Ammon's horn (tissue), 1 donor: ENCODE measurements at places on chromosomes 3 and 15.

GRCh38 chr3:31142139-31142538, 247.7 kb upstream of the GADL1 start:
- DNase-seq, result no peak

- DNase-seq, result no peak
These were observed 2.0 kb downstream of the B2M start for GRCh38 chr15:44713006-44713966.

- DNase-seq, result peak; percentile 19
These were observed 123.9 kb downstream of the FOXB1 start for GRCh38 chr15:60128000-60128376.

DNA sequence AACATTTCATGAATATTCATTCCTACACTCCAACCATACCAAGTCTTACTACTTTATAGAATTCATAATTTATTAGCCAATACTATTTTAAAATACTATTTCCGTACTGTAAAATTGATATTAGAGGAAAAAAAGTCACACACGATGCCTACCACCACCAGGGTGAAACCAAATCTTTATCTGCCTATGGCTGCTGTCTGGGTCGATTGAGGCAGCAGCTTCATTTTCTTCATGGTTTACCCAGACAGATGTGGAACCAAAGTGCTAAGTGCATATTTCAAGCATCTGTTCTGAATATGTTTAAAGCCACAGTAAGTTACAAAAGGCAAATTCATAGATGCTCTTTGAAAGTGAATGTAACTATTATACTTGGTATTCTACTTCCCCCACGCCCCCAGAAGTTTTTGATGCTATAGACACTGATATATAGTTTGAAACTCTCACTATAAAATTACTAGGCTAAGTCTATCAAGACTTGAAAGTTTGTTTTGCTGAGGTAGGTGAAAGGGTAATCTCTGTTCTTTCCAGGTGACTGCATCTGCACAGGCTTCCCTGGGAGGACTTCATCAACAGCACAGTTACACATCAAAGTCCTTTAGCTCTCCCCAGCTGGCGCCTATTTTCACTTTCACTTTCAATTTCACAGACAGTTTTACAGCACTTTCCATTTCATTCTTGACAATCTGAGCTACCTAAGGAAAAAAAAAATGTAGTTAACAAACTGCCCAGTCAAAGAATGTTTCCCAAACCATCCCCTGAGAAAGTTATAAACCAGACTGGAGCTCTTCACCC, 113.9 kb downstream of the POLQ start:
- peak; percentile 4 for DNase-seq

DNA sequence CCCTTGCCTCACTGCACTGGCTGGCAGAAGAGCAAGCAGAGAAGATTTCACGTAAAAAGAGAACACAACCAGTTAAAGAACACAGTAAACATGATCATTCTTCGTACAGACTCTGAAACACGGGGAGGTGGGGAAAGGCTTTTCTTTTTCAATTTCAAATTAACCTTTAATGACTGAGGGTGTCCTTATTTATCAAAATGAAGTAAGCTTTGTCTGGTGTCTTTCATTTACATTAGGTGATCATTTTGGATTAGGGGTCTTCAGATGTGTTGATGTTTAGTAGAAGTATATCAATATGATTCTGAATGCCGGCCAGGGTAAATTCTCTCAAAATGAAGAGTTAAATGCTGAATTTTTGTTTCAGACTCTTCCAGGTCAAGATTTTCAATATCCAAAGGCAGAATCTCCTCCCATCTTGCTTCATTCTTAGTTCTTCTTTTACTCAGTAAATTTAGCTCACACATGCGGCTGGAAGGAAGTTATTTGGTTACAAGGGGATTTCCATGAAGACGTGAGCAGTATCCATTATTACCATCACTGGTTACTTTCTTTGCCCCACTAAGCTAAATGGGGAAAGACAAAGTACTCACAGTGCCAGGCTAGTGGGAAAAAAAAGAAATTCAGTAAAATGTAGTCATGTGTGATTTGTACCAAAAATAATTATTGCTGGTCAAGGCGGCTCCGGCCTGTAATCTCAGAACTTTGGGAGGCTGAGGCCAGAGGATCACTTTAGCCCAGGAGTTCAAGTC, 272.2 kb upstream of the NR2F2 start:
- peak; percentile 18 for DNase-seq

GRCh38 chr3:53023072-53023823, 22.6 kb downstream of the SFMBT1 start:
- peak; percentile 40 for DNase-seq

GRCh38 chr3:153026026-153026425, 136.0 kb upstream of the RAP2B start:
- DNase-seq, result peak; percentile 47

GRCh38 chr3:54713455-54713854, 214.4 kb downstream of the LRTM1 start:
- DNase-seq, result no peak

GRCh38 chr3:59788133-59788532, 738.3 kb upstream of the CFAP20DC start:
- no peak for DNase-seq

DNA sequence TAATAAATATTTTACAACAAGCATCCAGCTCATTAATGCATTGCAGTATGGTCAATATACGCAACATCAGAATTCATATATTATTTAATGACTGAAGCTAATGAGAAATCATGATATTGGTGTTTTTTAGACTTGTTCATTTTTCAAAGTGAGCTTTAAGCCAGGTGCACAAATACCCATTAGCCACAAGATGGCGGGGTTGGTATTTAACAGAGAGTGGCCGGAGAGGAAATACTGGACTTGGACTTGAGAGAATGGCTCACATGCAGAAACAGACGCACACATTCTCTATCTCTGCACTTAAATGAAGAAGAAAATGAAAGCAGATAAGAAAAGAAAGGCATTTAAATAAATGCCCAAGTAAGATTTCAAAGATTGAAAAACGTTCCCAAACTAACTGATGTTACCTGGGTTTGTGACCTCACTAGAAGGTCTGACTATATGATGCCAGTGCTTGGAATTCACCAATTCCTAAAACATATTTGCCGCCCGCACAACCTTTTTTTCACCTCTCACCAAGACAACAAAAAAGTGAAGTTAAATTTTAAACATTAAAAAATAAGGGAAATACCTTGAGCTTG, 21.2 kb upstream of the CRBN start:
- DNase-seq, result peak; percentile 81

- DNase-seq, result no peak
These were observed 595.4 kb downstream of the CADM2 start for GRCh38 chr3:85554153-85554552.

DNA sequence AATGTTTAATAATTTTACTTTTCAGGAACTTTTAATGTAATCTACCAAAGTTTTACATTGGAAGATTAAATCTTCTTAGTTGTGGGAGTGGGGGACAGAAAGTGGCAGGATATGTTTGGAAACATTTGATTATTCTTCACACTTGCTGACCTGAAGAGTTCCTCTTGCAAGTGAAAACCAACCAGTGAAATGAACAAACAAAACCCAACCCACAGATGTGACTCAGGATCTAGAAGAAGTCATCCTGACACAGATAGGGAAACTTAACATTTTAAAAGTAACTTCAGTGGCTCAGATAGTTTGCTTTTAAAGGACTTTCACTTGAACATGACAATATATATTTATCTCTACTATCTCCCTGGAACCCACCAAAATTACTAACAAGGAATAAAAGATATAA, 55.4 kb downstream of the ASTE1 start:
- no peak for DNase-seq

- DNase-seq, result no peak
These were observed 66.0 kb downstream of the C3orf20 start for GRCh38 chr3:14740983-14741382.

GRCh38 chr3:126201168-126201567, 20.8 kb upstream of the ALDH1L1 start:
- no peak for DNase-seq

- peak; percentile 24 for DNase-seq
These were observed 271.6 kb downstream of the CHL1 start for GRCh38 chr3:468172-468571.

- no peak for DNase-seq
These were observed 2.7 kb downstream of the PRKCD start for GRCh38 chr3:53163444-53164387.

GRCh38 chr3:111482574-111482973, 59.4 kb upstream of the CD96 start:
- no peak for DNase-seq

- no peak for DNase-seq
These were observed 277.4 kb downstream of the PLCL2 start for GRCh38 chr3:17162116-17162515.

- peak; percentile 94 for DNase-seq
These were observed at the start of gene TMOD3 for GRCh38 chr15:51829376-51830275. TSS of gene TMOD3 (plus strand) at chr15:51829653. CDS start at chr15:51862885, 33,232 bp downstream.

DNA sequence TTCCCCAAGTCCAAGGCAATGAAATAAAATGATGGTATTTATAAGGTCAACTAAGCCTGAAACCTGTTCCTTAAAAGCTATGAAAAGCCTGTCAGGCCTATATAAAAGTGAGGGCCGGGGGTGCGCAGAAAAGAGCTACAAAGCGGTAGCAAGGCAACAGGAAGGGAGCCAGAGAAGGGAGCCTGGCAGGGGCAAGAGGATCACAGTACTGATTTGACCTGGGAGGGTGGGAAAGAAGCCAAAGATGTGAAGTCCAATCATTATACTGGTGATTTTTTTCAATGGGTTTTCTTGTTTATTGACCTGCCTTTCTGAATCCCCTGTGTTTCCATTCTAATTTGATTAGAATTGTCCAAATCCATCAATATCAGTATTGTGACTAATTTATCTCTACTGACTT, 64.3 kb upstream of the STT3B start:
- DNase-seq, result no peak

GRCh38 chr3:114223143-114223542, 14.2 kb downstream of the ZNF80 start:
- no peak for DNase-seq

DNA sequence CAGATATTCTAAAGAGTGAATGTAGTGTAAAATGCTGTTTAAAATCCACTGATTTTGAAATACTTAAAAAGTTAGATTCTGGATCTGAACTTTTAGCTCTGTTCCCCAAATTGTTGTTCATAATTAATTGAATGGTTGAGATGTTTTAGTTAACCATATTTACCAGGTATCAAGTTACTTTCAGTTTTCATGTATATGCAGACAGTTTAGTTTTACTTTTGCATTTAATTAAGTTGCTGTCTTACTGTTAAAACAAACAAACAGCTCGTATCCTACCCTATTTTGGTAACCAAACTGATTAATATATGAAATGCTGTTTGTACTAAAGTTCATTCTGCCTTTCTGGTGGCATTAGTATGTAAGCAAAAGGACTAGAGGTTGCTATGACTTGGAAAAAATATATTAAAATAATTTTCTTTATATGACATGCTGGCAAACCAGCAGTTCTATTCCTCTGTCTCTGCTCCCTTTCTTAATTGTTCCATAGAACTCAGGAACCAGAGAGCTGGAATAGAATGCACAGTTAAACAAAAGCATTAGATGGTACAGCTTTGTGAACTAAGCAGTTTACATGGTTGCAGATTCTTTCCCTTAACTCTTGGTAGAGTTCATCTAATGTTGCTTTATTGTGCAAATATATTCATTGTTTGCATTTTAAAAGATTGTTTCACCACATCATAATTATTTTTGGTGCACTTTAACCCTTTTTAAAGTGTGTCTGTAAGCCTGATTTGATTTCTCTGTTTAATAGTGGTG, 39.5 kb upstream of the SCAANT1 start:
- no peak for DNase-seq

DNA sequence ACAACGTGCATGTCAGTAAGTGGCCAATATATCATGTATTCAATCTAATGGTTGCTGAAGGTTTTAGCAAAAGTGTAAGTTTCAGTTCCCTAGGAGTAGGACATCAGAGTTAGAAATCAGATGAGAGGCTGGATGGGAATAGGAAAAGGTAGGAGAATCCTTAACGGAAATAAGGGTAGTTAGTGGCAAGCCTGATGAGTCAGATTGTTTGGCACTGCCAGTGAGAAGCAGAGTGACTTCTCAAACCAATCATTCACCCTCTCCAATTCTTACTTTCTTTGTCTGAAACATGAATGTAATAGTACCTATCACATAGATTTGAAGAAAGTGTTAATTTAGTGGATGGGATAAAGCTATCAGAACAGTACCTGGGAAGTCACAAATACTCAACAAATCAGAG, 894.0 kb downstream of the NTRK3 start:
- DNase-seq, result no peak

DNA sequence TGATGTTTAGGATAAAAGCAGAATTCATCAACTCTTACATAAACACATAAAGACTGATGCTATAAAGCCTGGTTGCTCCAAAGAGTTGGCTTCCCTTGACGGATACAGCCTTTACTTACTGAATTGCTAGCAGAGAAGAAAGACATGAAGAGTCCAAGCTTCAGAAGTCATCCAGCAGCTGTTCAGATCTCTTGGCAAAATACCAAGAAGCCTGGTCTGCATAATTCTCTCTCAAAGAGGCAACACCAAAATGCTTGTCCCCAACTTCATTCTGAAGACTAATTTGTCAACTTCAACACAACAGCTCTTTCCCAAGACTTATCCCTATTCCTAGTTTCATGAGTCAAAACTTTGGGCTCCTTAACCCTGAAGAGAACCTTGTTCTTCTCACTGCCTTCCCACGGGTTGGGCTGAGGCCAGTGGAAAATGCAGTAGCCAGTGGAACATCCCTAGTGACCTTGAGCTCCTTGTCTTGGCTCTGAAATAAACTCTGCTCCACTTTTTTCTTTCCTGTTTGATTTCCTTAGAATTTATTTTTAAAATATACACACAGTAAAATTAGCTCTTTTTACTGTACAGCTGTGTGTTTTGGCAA, 119.2 kb upstream of the THBS1 start:
- no peak for DNase-seq

DNA sequence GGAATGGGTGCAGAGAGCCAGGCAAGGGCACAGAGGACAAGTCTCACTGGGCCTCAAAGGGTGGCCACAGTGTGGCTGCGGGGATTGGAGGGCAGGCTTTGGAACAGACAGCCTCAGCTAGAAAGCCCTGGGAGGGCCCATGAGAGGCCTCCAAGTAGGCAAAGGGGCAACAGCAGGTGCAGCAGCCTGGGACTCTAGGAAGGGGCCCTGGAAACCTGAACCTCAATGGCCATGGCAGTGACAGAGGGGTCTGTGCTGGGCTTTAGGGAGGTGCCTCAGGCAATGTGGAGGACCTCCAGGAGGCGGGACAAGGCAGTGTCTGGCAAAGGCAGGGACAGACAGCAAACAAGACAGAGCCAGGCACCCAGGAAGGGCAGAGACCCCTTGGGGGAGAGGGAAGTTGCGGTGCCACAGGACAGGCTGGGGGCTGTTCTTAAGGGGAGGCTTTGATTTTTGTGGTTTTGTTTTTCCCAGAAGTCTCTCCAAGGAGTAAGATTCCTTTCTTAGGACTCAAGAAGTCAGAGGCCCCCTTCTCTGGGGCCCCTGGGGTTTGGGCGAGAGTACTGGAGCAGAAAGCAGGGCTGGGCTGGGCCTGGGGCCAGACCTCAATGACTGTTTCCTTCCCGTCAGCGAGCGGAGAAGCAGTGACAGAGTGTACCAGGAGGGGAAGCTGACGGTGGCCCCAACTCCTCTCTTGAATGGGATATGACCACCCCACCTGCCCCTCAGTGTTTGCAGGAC, 9.7 kb downstream of the STOML1 start:
- DNase-seq, result peak; percentile 74
